ENCODE measurements at places on chromosomes 5 and 9.

DNA sequence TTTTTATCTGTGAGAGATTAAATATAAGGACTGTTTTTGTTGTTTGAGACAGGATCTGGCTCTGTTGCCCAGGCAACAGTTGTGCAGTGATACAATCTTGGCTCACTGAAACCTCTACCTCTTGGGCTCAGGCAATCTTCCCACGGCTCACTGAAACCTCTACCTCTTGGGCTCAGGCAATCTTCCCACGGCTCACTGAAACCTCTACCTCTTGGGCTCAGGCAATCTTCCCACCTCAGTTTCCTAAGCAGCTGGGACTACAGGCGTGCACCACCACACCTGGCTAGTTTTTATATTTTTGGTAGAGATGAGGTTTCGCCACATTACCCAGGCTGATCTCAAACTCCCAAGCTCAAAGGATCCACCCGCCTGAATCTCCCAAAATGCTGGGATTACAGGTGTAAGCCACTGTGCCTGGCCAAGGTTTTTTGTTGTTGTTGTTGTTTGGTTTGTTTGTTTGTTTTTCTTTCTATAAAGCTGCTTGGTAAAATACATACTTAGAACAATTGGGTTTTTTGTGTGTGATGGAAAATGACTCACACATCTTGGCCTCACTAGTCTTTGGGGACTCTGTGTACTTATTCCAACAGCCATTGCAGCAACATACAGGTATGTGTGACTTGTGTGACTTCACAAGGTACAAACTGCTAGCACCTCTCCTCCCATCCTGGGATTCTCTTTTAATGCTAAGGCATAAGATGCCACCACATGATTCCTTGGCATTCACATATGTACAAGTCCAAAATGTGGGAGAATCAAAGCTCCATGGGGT lies 36.5 kb upstream of the RASA1 start:
- no peak for DNase-seq

- no peak for DNase-seq
Measured at GRCh38 chr5:77328930-77329647, 118.6 kb downstream of the PDE8B start.

- no peak for DNase-seq
Measured at GRCh38 chr5:169195601-169196000, 105.3 kb downstream of the SLIT3 start.

GRCh38 chr5:170570476-170570875 lies 66.7 kb downstream of the KCNIP1 start:
- no peak for DNase-seq

DNA sequence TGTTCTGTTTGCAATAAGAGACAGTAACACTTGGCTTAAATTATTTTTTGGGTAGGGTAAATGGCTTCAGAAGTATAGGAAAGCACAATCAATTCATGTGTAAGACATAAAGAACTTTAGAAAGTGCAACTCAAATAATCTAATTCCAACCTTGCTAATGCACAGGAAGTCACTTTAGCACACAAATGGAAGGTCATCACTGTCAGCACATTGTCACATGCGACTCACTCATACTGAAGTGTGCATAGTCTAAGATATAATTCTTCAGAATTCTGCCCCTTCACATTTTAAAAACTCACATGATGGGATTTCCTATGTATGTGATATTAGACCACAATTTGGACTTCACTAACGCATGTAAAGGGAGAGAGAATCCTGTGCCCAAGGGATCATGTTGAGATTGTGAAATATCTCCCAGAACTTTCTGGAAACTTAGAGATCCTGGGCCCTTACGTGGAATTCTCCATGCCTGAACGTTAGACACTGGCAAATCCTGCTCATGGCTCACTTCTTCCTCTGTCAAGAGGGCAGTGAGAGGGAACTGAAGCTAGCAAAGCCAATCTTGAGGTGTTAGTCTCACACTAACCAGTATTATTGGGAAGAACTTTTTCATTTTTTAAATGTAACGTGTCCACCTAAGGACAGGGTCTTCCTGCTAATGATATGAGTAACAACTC lies 403.2 kb upstream of the PTGER4 start:
- DNase-seq: no peak

DNA sequence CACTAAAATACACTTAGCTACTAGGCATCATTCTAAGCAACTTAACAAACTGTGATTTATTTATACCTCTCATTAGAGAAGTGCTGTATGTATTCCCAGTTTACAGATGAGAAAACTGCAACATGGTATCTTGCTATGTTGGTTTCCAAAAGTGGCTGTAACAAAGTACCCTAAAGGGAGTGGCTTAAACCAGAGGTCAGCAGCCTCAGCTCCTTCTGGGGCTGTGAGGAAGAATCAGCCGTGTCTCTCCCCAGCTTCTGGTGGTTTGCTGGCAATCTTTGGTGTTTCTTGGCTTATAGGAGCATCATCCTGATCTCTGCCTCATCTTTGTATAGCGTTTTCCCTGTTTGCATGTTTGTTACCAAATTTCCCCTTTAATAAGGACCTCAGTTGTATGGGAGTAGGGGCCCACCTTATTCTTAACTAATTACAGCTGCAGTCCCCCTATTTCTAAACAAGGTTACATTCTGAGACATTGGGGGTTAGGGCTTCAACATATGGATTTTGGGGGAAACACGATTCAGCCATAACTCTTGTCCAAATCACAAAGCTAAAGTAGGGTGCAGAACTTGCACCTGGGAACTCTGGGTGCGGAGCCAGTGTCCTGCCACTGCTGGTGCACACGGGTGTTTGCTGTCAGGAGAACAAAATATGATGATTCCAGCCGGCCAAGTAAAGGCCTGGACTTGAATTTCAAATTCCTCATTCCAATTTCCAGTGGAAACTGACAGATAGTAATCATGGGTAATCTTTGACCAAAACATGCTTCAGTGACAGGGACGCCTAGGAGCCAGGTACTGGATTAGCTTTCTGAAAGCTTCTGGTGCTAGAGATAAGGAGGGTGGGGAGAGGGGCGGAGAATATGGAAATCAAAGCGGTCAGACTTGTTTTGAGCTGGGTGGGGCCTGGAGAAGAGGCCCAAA lies 43.3 kb downstream of the RAI14 start:
- DNase-seq: no peak

DNA sequence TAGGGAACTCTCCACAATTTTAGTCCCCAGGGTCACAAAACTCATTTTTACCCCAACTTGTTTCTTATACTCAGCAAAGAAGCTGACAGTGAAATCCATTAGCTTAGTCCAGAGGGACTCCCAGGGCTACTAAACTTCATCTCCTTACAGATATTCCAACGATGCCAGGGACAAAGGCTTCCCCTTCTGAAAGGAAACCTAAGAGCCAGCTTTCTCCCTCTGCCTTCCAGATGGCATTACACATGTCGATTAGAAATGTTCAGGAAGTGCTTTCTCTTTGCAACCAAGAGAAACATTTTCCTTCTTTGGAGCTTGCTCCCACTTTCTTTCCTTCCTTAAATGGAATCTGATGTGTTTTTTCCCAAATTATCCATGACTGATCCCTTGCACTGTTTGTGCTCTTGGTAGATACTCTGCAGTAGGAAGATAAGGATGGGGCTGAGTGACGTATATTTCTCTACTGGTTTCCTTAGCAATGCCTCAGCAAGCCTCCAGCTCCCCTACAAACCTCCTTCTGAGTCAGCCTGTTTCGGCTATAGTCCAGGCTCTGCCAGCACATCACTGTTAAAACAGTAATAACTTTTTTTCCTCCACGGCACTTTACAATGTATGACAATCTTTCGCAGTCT lies 43.0 kb upstream of the HTR4 start:
- peak; percentile 2 for DNase-seq

DNA sequence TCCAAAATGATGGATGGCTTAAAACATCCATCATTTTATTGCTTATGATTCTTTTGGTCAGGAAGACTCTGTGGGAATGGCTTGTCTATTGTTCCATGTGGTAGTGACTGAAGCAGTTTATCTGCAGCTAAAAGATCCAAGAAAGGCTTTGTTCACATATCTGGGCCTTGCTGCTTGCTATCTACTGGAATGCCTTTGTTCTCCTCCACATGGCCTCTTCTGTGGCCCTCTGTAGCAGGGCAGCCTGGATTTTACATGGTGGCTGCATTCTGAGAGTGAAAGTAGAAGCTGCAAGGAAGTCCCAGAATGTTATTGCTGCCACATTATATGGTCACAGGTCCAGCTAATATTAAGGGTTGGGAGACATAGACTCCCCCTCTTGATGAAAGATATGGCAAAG lies 35.1 kb downstream of the DMXL1 start:
- DNase-seq: no peak
